Stimulated activated CD8-positive, alpha-beta memory T cell treated with anti-CD3 and anti-CD28 coated beads, Interleukin-15, amount 100 ng/mL, for 24 hours (primary cell): ENCODE measurements at places on chromosomes 16 and 17.

DNA sequence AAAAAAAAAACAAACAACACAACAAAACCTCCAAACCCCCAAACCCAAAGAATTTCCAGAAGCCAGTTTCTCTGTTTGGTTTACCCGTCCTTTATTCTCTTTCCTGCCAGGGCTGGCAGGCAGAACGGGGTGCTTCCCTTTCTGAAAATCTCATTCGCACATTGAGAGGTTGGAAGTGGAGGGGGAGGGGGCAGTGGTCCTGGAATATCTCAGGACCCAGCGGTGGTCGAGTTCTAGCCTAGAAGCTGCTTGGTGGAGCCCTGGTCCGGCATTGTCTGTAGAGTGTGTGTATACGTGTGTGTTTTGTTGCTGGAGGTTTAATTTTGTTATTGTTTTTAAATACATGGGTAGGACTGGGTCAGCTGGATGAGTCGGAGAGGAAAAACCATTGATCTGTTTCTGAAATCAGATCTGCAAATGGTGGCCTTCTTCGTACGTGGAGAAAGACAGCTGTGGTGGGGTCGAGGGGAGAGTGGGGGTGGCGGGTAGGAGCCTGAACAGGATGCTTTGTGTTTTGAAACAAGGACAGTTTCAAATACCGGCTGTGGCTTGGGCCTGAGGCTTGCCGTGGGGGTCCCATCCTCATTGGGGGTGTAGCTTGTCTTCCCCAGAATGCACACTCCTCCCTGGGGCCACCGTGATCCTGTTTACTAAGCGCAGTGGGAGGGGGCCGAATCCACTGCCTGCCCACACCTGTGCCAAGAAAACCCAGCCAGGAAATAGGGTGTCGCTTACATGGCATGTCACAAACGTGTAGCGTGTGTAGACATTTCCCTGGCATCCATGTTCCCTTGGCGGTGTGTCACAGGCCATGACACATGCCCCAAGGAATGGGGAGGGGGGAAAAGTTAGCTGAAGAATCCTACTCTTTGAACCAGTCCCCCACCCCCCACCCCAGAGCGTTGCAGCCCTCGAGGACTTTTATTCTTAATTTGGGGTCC, 1.6 kb downstream of the CMIP start:
- DNase-seq, result no peak

DNA sequence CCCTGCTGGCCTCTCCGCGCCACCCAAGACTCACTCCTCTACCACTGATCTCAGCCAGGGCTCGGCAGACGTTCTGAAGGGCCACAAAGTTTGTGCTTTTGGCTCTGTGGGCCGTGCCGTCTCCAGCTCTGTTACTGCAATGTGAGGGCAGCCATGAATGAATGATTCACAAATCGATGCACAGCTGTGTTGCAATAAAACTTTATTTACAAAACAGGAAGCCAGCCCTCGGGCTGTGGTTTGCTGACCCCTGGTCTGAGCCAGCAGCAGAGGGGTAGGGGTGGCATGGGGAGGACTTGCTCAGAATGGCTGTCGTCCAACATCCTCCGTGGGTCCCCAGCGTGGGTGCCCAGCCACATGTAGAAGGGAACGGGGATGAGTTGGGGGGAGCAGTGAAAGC, 63.0 kb upstream of the PVALEF start:
- DNase-seq, result no peak

DNA sequence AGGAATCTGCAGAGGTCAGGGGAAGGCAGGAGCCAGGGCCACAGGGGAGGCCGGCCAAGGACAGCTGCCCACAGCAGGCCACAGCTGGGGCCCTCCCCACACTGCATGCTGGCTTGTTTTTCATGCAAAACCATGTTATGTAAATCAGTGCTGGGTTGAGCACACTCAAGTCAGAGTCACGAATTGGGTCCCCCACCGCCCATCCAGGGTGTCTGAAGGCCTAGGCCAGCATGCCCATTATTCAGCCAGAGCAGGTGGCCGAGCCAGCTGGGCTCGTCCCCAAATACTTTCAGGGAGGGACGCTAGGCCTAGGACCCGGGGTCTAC, 51.2 kb upstream of the TOB1 start:
- DNase-seq, result no peak

DNA sequence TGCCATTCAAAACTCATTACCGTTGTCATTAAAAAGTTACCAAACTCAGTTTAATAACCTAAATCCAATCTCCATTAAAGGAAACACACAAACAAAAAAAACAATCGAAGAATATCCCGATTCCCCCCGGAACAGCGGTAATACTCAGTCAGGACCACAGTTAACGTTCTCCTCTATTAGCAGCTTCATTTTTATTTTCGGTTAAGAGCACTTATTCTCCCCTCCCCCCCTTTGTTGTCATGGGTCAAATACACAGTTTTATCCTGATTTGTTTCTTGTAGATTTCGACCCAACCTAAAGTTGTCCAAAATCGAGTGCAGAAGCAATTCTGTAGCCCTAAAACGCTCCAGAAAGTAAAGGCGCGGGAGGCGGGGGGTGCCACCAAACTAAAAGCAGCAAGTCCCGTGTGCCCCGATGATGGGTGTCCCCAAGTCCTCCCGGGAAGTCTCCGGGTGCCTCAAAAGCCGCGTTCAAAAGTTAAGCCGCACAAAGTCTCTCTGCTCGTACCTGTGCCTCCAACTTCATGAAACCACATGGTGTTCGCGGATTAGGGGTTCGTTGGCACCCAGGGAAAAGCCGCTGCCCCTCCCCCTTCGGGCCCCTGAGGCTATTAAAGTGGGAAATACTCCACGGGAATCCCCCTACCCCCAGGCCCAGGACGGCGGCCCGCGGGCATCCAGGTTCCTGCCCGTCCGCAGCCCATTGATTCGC, 996 bp downstream of the SUMO2 start:
- DNase-seq, result peak; percentile 8

DNA sequence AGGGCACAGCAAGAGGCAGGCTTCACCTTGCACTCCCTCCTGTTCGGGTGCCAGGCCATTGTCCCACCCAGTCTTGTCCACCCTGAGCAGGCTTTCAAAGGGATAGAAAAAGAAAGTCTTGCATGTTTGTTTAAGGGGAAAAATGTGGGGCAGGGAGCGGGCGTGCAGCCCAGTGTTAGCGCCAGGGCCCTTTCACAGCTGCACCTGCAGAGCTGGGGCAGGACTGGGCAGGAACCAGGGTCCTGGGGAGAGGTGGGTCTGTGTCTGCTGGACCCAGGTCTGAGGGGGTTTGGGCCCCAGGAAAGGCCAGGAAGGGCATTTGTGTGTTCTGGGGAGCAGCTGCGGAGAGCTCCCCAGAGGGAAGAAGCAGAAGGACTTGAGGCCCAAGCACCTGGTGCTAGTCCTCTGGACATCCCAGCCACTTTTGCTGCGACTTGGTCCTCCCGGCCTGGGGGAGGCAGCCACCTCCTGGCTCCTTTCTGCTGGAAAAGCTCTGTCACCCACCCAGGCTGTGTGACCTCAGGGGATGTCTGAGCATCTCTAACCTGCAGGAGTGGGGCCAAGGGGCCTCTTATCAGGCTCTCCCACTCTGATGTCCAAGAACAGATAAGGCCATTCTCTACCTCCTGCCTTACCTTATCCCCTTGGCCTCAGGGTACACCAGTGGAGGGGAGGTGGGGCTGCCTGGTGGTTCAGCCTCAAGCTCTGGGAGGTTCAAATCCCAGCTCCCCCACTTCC, 44.7 kb downstream of the PSME3IP1 start:
- DNase-seq, result no peak

DNA sequence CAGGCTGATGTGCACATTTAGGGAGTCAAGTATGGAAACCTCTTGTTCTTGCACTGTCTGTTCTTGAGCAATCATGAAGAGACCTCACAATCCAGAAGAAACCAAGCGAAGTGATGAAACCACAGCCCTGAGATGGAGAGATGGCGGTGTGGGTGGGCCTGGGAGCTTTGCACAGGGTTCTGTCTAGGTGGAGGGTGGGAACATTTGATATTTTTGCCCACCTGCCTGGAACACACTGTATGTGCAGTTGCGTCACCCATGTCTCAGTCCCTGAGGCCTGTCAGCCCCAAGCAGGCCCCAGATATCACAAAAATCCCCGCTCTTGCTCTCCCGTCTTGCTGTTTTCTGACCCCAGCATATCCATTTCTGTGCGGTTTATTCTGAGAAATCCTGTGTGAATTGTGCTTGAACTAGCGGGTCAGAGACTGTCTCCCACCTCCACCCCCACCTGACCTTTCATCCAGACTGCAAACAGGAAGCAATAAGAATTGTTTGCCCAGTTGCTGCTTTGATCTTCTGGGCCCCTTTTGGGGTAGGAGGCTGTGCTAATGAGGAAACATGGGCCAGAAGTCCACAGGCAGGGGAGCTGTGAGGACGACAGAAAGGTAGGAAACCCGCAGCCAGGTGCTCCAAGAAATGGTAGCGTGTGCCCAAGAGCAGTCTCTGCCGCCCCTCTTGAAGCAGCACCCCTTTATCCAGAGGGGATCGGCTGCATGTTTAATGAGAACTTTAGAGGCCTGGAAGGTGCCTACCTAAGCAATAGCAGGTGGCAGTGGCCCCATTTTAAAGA, 183.8 kb downstream of the CCDC182 start:
- no peak for DNase-seq

GRCh38 chr17:31294820-31295488, 2.1 kb downstream of the OMG start:
- no peak for DNase-seq

- no peak for DNase-seq
Observed at GRCh38 chr17:35006961-35007360, 26.6 kb downstream of the LIG3 start.

GRCh38 chr16:88864521-88864920, 1.9 kb downstream of the PABPN1L start:
- no peak for DNase-seq

DNA sequence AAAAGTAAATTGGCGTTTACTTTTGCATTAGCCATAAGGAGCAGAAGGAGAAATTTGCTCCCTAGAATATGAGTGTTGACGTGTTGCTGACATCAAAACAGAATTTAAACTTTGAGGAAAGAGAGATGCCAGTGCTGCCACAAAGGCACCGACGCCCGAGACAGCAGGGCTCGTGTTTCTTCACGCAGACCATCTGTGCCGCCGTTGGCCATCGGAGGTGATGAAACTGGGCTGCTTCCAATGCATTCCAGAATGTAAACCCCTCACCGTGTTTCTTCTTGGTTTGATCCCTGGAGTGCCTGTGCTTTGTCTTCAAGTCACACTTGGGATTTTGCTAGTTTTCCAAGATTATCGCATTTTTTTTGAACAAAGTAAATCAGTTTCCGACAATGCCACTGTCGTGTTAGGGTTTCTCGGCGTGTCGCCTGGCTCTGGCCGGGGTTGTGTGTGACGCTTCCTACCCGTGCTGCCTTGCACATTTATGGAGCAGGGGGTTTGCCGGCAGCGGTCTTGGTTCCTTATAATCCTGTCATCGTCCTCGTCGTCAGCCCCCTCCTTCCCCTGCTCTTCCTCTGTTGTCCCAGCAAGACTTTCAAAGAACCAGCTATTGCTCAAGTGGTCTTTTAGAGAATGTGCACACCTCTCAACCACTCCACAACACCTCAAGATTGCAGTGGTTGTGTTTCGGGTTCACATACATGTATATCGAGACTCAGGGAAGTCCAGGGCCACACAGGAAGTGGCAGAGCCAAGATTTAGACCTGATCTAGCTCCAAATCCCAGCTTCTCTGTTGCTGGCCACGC, 103.9 kb downstream of the METRNL start:
- no peak for DNase-seq

DNA sequence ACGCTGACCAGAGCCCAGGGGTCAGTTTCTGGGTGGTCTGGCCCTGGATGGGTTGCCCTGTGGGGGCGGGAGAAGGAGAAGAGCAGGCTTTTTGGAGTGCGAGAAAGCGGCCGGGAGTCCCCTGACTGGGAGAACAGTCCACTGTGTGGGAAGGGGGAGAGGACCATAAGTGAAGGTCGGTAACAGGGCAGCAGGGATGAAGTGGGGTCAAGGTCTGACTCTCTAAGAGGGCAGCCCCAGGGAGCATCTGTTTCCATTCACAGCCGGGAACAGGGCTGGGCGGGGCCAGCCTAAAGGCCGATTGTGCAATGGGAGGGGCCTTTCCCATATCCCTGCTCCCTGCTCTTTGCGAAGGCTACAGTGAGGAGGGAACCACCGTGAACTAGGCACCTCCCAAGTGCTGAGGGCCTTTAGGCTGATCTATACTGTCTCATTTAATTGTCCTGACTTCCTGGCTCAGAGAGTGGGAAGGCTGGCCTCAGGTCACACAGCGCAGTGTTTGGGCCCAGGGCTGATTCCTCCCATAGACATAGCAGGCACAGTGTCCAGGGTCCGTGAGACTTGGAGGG, 10.4 kb upstream of the WFDC1 start:
- no peak for DNase-seq

DNA sequence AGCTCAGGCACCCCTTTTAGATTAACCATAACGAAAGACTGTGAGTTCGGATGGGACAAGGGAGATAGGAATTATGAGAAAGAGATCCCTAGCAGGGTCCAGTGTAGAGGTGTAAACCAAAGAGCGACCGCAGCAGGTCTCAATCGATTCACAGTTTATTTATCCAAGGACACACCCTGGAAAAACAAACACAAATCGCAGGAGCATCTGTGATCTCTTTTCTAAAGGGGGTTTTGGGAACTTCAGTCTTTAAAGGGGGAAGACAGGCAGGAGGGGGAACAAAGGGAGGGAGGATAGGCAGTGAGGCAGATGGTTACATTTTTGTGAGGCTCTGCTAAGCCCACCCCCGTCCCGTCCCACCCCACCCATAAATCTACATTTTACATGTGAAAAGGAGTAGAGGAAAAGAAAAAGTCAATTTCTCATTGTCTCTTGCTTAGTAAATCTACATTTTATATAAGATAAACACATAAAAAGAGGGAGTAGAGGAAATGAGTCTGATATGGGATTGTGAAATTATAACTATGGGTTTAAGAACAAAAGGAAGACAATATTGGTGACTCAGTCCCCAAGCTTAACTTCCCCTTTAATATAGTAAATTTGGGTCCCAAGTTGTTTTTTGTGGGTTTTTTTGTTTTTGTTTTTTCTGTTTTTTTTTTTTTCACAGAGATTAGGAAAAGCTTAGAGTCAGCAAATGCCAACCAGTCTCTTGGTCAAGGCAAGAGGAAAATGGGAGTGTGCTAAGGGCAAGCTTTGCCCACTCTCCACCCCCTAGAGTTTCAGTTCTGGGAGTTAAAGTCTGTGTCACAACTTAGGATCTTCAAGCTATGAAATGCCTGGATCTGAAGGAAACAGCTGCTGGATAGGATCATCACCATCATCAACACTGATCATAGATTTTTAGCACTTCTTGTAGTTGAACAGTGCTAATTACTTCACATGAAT, 160.9 kb upstream of the CDH5 start:
- DNase-seq, result no peak

GRCh38 chr17:75084039-75084660, 3.6 kb upstream of the SLC16A5 start:
- no peak for DNase-seq

- no peak for DNase-seq
Observed at GRCh38 chr16:11256661-11257130, 692 bp upstream of the SOCS1 start.

- DNase-seq, result no peak
Observed at GRCh38 chr17:81509207-81509971, 3.2 kb downstream of the ACTG1 start.

DNA sequence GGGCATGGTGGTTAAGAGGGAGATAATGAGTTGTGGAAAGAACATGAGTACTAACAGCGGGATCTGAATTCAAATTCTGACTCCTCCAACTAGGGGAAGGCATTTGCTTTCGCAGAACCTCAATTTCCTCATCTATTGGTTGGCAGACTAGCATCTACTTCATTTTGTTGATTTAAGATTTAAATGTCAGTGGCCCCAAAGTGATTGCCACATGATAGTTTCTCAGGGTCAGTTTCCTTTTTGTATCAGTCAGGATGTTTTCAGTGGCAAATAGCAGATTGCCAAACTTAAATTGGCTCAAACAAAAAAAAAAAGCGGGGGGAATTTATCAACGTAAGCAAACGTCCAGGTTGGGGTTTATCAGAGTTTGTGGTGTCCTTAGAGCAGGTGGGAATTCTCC, 25.1 kb upstream of the NOS2 start:
- no peak for DNase-seq
